ENCODE measurements at places on chromosomes 5 and 9.

DNA sequence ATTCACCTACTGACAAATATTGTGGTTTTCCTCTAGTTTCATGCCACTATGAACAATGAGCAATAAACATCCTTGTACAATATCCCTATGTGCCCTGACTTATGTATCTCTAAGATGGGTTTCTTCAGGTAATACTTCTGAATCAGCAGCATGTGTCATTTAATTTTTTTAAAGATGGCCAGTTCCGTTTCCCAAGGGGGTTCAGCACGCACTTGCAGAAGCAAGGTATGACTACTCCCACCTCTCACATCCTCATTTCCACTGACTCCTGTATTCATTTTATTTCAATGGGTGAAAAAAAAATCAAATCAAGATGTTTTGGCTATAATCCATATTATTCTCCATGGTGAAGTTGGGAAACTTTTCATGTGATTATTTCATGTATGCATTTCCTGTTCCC, 14.7 kb upstream of the ADAMTS19 start:
- DNase-seq: no peak

DNA sequence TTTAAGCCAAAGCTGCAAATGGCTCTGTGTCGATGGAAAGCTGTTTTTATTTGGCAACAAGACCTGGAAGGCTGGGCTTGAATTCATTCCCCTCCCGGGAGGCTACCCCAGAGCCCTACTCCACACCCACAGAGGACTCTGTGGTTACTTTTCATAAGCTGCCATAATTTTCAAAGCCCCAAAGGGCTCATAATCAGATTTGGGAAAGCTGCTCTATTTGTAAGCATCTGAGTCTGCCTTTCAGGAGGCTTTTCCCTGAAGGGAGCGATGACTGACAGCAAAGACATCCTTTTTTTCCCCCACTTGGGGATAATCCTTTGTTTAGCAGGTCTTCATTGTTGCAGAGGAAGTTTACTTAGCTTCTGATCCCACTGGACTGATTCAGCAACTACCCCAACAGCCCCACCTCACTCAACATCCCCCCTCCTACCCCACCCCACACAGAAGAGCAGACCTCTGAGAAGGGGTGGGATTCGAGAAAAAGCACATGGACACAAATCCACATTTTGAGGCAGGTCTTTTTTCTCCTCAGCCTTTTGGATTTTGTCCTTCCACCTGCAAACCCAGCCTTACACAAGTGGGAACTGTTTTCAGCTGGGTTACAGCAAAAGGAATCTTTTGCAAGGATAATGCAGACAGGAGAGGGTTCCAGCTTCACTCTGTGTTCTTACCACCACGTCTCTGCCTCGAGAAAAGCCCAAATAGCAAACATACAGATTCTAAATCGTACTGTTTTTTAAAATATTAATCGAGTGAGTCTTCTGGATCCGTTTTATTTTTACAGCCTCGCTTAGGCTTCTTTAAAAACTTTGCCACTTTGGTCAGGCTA, 244.4 kb upstream of the TUT7 start:
- no peak for DNase-seq

DNA sequence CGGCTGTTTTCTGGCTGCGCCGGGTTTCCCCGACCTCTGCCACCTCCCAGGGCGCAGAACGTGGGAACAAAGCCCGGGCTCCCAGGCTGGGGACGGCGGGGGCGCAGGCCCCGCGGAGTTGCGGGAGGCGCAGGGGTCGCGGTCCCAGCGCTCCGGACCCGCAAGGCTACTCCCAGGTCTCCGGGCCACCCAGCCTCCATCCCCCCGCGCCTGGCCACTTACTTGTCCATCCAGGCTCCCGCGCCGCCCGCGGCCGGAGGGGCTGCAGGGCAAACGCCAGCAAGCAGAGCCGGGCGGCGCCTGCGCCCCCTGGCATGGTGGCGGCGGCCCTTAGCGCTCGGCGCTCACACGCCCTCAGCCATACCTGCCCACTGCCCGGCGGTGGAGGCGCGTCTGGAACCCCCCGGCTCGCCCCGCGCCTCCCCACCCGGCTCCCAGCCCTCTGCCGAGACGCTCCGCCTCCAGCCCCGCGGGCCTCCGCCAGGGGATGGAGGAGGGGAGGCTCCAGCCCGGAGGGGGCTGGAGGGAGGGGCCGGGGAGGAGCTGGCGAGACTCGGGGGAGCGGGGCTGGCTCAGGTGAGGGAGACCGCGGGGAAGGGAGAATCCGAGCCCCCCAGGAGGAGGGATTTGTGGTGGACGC, at the start of gene ADAM19:
Gene ADAM19, minus strand, starts transcription at position 395 of the 640 bp plus-strand sequence. Its CDS starts 79 bp downstream, at position 316.
- no peak for DNase-seq

- no peak for DNase-seq
These were observed 39.3 kb downstream of the DAB2IP start for GRCh38 chr9:121690766-121691165.

DNA sequence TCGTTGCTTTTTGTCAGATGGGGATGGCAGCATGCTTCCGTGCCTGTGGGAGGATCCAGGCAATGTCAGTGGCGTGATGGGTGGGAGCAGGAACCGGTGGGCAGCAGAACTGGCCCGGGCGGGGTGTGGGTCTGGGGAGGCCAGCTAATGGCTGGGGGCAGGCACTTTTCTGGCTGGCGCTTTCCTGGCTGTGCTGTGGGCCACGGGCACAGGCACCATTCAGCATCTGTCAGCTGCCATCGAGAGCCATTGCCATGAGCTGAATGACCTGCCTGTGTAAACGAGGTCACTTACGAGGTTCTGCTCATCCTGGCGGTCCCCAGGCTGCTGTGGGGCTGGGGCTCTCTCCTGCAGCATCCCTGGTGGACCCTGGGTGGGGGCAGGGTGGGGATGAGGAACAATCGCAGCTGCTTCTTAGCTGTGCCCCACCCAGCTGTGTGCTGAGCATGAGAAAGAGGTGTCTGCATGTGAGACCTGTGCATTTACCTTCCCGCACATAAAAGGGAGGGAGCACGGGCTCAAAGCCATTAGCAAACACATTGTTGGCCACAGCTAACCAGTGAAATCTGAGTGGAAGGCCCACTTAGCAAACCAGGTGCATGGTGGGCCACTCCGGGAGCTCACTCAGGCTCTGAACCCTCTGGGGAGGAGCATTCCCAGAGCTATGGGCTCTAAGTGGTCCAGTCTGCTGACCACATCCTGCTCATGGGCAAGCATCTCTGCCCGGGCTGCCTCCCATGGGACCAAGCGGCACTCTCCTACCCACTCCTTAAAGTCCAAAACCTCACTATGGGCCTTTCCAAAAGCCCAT, 41.3 kb upstream of the OLFM1 start:
- no peak for DNase-seq

DNA sequence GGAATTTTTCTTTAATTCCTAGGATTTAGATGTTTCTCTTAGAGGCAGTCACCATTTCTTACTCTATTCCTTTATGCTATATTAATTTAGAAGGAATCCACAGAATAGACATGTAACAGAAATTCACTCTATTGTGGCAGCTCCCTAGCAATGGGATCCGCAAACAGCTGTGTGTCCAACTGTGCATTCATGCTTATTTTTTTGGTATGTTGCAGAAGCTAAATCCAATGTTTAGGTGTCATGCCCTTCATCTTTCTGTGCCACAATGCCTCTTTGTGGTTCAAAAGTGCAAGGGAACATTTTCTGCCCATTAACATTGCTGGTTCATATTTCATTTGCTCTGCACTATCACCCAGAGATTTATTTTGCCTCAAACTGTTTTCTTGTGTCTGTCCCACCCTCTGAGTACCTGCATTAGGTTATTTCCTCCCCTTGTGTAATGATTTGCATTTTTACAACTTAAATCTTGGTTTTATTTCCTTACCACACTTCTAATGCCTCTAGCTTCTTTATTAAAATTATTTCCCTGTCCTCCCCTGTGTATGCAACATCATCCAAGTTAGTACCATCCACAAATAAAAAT, 816.5 kb downstream of the EFNA5 start:
- DNase-seq: no peak

GRCh38 chr5:9320652-9321051, 225.2 kb downstream of the SEMA5A start:
- no peak for DNase-seq

GRCh38 chr5:32928761-32929160, 217.6 kb downstream of the NPR3 start:
- no peak for DNase-seq

DNA sequence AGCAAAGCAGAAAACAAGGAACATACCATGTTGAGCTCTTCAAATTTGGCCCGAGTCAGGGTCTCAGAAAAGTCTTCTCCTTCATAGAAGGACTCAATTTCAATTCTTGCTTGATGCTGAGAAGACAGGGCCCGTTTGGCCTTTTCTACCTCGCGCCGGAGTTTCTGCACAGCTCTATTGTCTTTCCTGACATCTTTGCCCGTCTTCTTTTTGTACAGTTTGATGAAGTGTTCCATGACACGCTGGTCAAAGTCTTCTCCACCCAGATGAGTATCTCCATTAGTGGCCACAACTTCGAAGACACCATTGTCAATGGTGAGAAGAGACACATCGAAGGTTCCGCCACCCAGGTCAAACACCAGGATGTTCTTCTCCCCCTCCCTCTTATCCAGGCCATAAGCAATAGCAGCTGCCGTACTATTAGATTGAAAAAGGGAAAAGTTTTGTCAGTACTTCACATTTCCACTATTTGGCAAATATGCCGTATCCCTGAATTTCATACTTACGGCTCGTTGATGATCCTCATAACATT, 2.2 kb downstream of the HSPA5 start:
- DNase-seq: no peak
